ENCODE measurements at places on chromosomes 11 and 22.

GRCh38 chr22:30802202-30803166 is 107.8 kb downstream of the OSBP2 start:
- DNase-seq = peak; percentile 79

GRCh38 chr11:44229624-44230023 is 80.3 kb downstream of the ALX4 start:
- DNase-seq = no peak

- DNase-seq = no peak
Observed at GRCh38 chr22:19181786-19182471, 3.4 kb upstream of the SLC25A1 start.

DNA sequence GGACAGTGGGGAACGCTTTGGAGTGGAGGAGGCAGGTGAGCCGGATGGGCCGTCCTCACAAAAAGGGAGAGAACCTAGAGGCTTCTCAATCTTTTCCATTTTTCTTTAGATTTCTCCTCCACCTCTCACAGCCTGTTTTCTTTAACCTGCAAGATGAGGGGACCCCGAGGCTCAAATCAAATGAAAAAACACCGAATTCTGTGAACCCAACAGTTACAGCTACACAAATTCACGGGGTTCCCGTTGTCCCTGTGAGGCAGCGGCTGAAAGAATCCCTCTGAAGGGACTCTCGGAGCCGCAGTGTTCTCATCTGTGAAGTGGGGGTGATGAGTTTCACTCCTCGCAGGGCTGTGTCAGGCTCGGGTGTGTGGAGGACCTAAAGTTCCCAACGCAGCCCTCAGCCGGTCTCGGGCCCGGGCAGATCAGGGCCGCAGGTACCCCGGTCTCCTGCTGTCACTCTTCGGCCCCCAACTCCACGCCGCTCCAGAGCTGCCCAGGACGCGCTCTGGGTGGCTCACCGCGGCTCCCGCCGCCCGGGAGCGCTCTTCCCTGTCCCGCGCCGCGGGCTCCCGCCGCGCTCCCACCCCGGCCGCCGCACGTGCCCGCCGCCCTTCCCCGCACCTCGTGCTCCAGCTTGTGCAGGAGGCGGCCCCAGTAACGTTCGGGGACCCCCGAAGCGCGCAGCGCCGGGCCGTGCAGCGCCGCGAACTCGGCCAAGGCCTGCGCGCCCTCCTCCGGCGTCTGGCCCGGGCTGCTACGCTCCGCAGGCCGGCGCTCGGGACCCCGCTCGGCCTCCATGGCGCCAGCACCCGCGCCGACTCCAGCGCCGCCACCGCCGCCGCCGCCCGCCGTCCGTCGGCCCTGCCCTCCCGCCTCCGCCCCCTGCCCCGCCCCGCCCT is at the start of gene TTLL12:
Gene TTLL12, minus strand, starts transcription at position 863 of the 899 bp plus-strand sequence. Its CDS starts 65 bp downstream, at position 798.
- no peak for DNase-seq

- no peak for DNase-seq
Observed at GRCh38 chr22:22866381-22867111, 21.1 kb upstream of the IGLL5 start.

DNA sequence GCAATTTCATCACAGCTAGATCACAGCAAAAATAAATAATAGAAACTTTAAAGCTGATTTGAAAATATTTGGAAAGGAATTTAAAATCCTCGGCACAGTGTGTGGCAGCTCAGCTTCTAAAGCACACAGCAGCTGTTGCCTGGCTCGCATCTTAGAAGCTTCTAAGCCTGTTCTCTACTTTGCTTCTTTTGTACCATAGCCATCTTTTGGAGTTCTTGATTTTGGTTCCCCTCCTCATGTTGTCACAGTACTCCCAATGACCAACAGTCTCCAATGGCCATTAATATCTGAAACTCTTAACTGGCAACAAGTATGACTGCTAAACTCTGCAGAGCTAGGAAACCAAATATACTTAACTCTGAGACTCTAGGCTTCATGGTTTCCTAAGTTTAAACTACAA is 28.8 kb downstream of the CHKA start:
- DNase-seq = no peak

- no peak for DNase-seq
Observed at GRCh38 chr22:32216911-32217310, 12.0 kb upstream of the RFPL2 start.

DNA sequence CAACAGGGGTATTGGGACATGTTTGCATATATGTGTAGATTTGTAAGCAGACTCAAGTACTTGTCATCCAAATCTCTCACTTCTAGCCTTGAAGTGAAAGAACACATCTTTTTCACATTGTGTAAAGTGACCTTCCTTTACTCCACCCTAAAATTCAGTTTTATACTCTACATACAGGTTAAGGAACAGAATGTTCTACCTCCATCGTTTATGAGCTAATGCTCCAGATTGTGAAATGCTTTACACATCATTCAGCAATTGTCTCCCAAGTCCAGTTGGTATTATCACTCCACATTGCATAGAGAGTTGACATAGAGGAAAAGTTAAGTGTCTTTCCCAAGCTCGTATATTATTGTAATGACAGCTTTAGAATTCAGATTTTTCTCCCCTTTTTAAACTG is 46.1 kb upstream of the BLID start:
- peak; percentile 60 for DNase-seq

DNA sequence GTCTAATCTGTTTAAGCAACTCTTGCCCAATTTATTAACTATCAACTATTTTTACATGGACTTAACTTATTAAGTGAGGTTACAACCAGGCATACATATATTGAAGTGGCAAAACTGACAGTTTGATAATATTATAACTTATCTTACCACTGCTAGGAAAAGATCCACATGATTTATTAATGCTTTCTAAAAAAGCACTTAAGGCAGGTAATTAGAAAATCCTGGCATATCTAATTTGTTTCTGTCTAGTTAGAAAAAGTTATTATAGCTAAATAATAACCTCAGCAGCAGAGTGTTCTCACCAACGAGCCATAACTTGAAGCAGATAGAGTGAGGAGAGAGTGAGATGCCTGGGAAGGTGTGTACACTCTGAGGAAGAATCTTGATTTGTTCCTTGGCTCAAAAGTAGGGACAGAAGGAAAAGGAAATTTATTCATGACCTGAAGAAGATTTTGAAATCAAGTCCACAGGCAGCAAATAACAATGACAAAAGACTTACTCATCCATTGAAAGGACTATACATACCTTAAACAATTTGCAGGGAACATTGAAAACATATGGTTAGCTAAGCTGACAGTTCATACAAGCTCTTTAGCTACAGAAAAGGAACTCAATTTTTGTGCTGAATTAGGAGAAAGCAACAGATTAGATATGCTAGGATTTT is 7.1 kb upstream of the MUC15 start:
- DNase-seq = peak; percentile 85

GRCh38 chr22:25176175-25176574 is 23.5 kb upstream of the CRYBB3 start:
- no peak for DNase-seq

- DNase-seq = no peak
Observed at GRCh38 chr22:31707519-31707918, 42.4 kb downstream of the PRR14L start.

- DNase-seq = peak; percentile 84
Observed at GRCh38 chr11:67032830-67033551, 10.1 kb downstream of the SYT12 start.

DNA sequence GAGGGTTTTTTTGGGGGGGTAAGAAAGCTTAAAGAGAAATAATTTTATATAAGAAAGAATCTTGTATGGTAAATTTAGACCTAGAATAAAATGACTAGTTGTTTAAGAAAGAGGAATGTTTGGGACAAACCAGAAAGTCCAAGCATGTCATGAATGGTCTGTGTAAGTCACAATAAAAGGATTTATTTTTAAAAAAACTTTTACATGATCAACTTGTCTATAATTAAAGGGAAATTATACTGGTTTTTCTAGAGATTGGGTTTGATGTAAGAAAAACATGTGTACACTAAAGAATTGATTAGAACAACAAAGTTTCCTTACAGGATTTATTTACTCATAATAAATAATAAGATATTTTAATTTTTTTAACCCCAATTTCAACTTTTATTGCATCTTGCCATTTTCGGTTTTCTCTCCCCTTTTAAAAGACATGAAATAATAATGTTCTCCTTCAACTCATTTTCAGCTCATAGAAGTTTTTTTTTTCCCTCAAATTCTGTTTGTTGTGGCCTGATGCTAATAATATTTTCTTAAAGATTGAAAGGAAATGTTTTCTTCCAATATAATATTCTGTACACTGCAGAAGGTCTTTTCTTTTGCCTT is 35.4 kb upstream of the INCENP start:
- DNase-seq = no peak

GRCh38 chr11:101470881-101471520 is 112.8 kb downstream of the TRPC6 start:
- DNase-seq = no peak
